Activated naive CD4-positive, alpha-beta T cell treated with anti-CD3 and anti-CD28 coated beads, Interleukin-2, amount 50 U/mL, for 16 hours (primary cell): ENCODE measurements at places on chromosomes 5 and 9.
A peak's percentile ranks its signal among the peaks of the same experiment; 100 is the strongest.

DNA sequence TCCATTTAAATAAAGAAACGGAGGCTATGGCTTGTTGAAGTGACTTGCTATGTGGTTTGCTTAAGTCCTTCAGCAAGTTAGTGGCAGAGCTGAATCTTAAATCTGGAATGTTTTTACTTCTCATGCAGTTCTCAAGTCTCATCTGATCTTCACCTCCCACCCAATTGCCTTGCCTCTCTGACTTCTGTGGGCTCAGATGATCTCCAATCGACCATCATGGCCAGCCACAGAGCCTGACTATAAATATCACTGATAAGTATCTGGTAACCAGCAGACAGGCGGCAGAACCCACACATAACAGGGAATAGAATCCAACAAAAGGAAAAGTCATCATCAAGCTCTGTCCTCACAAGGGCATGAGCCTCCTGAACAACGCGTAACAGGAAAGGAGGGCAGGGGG is 149.9 kb downstream of the FAM114A2 start:
- no peak for DNase-seq

DNA sequence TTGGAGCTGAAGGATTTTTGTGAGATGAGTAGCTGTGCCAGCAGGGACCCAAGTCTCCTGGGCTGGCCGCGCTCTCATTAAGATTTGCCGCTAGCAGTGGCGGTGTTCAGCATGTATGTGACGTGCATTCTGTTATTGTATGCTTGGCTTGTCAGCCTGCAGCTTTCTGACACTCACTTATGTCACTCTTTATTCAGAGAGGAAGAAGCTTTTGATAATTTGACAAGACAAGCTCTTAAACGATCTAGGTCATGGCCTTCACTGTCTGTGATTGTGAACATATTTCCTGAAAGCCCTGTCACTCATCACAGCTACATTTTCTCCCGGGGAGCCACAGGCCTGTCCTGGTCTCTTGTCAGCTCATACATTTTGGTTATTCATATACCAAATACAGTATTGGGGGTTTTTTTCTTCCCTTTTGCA is 98.2 kb upstream of the GRHPR start:
- no peak for DNase-seq

DNA sequence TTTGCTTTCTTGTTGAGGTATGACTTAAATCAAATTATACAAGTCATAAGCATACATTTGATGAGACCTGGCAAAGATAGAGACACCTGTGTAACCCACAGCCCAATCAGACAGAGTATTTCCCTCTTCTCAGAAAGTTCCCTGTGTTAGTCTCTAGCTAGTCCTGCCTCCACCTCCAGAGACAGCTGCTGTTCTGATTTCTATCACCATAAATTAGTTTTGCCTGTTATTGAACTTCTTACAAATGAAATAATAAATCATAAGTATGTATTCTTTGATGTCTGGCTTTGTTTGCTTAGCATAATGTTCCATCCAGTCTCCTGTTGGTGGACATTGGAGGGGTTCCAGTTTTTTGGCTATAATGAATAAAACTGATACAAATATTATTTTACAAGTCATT is 194.5 kb downstream of the ICE1 start:
- no peak for DNase-seq

- no peak for DNase-seq
Observed at GRCh38 chr9:16441791-16442190, 428.7 kb downstream of the BNC2 start.

GRCh38 chr5:127418974-127419682 is 98.3 kb upstream of the PRRC1 start:
- no peak for DNase-seq

- DNase-seq: no peak
Observed at GRCh38 chr9:100281676-100282387, 70.9 kb downstream of the TEX10 start.

- peak; percentile 22 for DNase-seq
Observed at GRCh38 chr9:88387552-88388202, 567 bp upstream of the SPIN1 start.

DNA sequence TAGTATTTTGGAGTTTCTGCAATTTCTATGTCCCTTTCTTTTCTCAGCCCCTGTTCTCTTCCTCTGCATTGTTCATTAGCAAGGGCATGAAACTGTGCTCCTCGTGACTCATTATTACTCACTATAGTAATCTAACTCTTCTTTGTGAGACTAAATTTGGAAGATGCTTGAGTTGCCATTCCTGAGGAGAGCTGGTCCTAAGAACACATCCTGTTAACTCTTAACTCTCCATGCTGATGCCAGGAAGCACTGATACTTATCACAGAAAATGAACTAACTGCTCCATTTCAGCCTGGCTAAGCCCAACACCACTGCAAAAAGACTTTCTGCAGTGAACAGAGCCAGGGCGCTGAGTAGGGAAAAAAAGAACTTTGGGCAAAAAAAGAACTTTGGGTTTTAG is 10.6 kb upstream of the CSNK1A1 start:
- no peak for DNase-seq
